Stimulated activated CD4-positive, alpha-beta T cell treated with anti-CD3 and anti-CD28 coated beads, Interleukin-15, amount 100 ng/mL, for 24 hours (primary cell): ENCODE measurements at places on chromosomes 1 and 21.

DNA sequence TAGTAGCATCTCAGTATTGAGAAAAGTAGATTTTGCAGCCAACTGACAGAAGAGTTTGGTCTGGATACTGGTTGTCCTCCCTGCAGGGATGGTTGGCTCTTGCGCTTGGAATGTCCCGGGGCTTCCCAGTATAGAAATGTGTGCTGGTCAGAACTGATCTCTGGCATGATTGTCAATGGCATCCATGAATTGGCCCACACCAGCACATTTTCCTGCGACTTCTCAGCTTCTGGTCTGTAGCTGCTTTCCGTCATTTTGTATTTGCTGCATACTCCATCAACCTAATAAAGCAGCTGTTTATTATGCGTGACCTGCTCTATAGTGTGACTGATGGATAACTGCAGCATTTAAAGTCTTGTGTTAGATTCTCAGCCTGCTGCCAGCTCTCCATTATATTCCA, 203.7 kb downstream of the S1PR1 start:
- DNase-seq, result no peak

GRCh38 chr1:233015965-233016364, 65.6 kb downstream of the NTPCR start:
- DNase-seq, result no peak

GRCh38 chr1:60662486-60663044, 419.8 kb upstream of the NFIA start:
- DNase-seq, result no peak

DNA sequence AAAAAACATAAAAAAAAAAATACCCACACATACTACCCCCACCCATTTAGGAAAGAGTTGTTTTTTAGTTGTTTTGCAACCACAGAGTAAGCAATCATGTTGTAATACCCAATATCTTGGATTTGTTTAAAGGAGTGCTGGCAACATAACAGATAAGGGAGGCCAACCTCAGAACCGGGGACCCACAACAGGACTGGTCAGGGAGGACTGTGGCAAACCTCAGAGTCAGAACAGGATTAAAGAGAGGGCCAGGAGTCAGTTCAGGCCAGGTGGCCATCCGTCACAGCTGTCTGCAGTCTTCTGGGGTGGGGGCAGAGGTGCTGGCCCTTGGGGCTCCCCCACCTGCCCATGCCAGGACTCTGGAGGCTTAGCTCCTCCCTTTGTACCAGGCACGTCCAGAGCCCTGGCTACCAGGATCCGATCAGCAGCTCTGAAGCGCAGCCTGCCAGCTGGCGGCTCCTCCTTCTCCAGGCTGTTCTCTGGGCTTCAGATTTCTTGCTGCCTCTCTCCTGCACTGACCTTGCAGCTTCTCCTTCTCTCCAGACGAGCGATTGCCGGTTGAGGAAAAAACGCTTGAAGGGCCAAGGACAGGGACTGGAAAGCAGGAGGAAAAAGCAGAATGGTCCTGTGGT, 7.9 kb downstream of the H6PD start:
- no peak for DNase-seq

DNA sequence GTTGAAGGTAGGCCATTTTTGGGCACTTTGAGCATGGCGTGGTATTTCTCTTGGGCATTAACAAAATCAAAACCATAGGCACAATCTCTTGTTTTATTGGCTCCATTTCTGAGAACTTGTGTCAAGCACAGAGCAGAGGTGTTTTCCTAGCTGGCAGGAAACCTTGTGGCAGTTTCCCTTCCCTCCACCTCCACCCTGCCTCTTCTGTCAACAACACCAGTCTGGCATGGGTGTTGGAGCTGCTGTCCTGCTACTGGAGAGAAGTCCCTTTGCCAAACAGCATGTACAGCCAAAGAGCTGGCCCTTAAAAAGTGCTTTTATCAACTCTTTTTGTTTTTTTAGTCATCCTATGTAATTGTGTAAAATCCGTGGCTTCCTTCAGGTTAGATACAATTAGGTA, 16.0 kb downstream of the ATP1A1 start:
- DNase-seq, result no peak

DNA sequence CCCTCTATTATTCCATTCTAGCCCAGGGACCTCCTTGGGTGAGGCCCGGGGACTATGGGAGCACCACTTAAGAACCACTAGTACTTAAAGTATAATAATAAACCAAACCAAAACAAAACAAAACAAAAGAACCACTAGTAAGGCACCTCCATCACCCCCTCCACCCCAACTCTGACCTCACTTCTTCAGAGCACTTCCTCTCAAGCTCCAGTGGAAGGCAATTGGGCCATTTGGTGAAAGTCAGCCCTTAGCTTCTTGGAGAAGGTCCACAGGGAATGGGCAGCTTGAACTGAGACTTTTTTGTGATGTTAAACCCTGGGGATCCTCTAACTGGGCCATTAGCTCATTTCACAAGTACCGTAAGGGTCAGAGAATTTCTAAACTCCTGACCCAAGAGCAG, 237.3 kb downstream of the RHOU start:
- DNase-seq, result no peak

GRCh38 chr1:67850151-67850551, 16.9 kb upstream of the GNG12 start:
- peak; percentile 7 for DNase-seq

GRCh38 chr1:89906088-89906487, 85.3 kb downstream of the LRRC8D start:
- DNase-seq, result no peak

GRCh38 chr1:1270813-1271212, 2.8 kb downstream of the UBE2J2 start:
- DNase-seq, result no peak

- no peak for DNase-seq
Observed at GRCh38 chr1:42221952-42222606, 57.5 kb upstream of the GUCA2A start.

DNA sequence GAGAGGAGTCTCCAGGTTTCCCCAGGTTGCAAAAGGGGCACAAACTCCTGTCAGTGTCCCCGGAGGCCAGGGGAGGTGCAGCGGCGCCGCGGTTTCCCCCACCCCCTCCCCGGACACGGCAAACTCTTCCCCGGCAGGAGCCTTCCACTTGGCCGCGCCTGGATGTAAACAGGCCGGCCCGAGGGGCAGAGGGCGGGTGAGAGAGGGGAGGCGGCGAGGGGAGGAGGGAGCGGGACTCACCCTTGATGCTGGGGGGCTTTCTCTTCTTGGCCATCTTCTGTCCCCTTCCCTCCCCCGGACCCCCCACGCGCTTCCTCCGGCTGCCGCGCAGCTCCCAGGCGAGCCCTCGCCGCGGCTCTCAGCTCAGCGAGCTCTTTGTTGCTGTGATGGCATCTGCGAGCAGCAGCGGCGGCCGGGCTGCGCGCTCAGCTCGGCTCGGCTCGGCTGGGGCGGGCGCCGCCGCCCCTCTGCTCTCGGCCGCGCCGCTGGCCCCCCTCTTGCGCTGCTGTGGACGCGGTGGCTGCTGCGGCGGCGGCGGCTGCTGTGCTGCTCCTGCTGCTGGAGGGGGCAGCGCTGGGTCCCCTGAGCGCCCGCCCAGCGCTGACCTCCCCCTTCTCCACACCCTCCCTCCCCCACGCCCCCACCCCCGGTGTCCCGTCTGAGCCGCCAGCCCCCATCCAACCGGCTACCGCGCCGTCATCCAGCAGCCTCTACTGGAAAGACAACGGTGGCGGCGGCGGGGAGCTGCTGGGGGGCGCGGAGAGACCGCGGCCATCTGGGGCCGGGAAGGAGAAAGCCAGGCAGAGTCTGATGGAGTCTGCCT, 4.9 kb upstream of the SLC44A5 start:
- peak; percentile 22 for DNase-seq

DNA sequence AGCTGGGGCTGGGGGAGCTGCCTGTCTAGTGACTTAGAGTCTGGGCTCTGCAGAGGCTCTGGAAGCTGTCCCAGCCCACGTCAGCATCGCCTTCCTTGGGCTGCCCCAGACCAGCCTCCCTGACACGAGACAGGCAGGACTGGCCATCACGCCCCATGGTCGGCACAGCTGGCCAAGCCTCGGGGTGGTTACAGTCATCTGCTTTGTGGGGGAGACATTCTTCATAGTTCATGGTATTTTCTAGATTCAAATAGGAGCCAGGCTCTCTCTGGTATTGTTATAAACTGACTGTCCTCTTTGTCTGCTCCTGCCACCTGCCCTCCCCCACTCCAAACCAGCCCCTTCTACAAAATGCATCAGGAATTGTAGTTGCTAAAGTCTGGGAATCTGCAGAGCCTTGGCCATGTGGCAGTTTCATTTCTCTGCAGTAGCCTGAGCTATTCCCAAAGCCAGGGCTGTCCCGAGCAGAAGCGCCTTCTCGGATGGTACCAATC, 29.4 kb downstream of the OLFML2B start:
- DNase-seq, result no peak

DNA sequence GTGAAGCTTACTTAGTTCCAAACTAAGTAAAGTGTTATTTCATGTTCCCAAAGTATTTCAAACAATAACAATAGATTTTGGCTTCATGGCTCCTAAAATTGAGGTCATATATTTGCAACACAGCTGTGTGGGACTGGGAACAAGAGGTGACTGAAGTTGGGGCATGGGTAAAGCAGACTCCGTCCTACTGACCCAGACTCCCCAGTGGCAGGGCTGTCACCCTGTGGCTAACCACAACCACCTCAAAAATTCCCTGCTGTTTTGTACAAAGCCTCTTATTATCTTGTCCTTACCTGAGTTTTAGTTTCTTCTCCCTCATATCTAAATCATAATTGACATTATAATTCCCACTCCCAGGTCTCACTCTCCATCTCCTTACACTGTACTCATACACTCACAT, 117.6 kb downstream of the PTGER3 start:
- no peak for DNase-seq

GRCh38 chr1:172380441-172381244, 39.8 kb upstream of the C1orf105 start:
- peak; percentile 28 for DNase-seq
